CD8-positive, alpha-beta memory T cell (primary cell): ENCODE measurements at places on chromosomes 4 and X.

DNA sequence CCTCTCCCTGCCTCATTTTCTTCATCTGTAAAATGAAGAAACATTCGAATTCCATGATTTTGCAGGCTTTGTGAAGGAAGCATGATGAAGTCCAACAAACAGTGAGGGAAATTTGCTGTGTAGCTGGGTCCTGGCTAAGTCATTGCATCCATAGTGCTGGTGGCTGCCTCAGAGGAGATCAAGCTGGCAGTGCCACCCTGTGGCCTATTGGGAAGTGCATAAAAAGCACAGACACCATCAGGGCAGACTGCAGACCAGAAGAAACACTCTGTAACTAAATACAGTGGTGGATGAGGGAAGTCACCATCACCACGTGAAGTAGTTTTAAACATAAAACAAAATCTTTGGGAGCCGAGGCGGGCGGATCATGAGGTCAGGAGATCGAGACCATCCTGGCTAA, 40.7 kb upstream of the DDX3X start:
- no peak overlapping the region for H3K27ac ChIP-seq
- H3K4me1 ChIP-seq, result no peaks in the 10 kb centered on the region
- DNase-seq, result no peak
- H3K4me3 ChIP-seq, result no peak overlapping the region
- H3K27me3 ChIP-seq, result no peaks in the 10 kb centered on the region
- no peaks in the 10 kb centered on the region for H3K36me3 ChIP-seq

GRCh38 chrX:85905851-85906250, 141.5 kb downstream of the CHM start:
- H3K4me3 ChIP-seq, result no peak overlapping the region
- no peak for DNase-seq
- H3K27me3 ChIP-seq, result no peaks in the 10 kb centered on the region
- H3K36me3 ChIP-seq, result no peaks in the 10 kb centered on the region
- no peak overlapping the region for H3K27ac ChIP-seq

DNA sequence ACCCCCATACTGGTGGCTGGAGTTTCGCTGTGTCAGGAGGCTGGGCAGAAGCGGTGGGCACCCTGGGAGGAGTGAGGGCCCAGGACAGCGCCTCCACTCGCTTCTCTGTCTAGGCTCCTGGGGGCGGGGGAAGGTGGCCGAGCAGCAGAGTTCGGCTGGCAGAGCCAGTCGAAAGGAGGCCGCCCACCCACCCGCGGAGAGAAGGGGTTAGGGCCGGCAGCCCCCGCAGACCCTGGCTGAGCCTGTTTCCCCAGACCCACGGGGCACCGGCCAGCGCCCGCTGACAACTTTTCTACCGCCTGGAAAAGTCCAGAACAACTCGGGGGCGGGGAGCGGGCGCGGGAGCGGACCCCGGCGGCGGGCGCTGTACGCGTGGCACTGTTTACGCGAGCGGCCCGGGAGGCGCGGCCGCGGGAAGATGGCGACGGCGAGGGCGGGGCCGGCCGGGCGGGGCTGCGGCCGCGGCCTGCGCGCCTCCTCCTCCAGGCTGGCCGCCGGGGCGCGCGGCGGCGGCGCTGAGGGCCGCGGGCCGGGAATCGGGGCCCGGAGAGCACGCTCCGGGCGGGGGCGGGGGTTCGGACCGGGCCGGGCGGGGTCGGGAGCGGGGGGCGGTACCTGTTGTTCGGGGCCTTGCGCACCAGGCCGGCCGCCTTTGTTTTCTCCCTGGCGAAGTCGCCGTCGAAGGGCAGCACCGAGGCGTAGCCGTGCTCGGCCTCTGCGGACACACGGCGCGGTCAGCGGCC, 628 bp downstream of the MXD4 start:
- H3K27me3 ChIP-seq, result no peaks in the 10 kb centered on the region
- peak; percentile 63 for DNase-seq
- peak overlapping the region; percentile 58 for H3K4me3 ChIP-seq
- peak overlapping the region; percentile 79 for H3K27ac ChIP-seq

DNA sequence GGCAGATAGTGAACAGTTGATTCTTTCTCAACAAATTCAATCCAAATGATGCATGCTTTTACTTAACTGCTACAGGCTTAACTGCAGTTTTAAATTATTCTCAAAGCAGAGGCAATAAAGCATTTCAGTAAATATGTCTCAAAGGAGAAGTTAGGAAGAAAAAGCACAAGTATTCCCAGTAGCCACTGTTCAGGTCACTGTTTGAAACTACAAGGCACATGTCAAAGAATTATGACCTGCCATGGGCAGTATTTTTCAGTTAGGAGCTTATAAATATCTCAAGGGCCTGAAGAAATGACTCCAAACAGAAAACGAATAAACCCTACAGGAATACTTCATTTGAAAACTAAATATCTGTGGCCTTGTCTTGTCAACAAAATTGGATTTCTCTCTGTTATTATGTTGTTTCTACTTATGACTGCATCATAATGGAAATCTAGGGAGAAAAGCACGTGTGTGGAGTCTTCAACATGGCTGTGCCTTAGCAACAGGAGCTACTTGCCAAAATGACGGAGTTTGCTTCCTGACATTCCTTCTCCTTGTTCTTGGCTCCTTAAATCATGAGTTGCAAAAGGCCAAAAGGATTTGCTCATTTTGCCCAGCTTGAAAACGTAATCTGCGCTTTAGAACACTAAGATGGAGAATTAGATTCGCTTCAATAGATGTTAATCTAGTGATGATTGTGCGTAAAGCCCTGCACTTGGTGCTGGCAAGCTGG, 67.6 kb upstream of the GPR101 start:
- no peaks in the 10 kb centered on the region for H3K36me3 ChIP-seq
- no peak for DNase-seq
- H3K27ac ChIP-seq, result no peak overlapping the region
- H3K4me3 ChIP-seq, result no peak overlapping the region
- no peaks in the 10 kb centered on the region for H3K27me3 ChIP-seq

- H3K4me1 ChIP-seq, result no peaks in the 10 kb centered on the region
- no peak overlapping the region for H3K27ac ChIP-seq
- H3K36me3 ChIP-seq, result no peaks in the 10 kb centered on the region
- no peaks in the 10 kb centered on the region for H3K27me3 ChIP-seq
Observed at GRCh38 chr4:56410247-56411062, 23.2 kb upstream of the AASDH start.

DNA sequence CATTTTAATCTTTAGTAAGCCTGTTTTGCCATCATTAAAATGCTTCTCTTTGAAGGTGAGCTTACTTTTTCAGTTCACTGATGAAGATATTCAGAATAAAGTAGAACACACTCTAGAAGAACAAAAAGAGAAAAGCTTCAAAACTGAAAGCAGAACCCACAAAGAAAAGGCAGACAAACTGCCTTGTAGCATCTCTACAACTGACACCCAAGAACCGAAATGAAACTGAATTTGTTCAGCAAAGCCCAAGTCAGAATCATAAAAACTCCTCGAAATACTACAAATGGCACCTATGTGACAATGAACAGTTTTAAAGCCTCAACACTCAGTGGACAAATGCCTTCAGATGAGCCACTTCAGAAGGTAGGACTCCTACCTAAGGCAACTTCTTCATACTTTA, 83.6 kb downstream of the MAML3 start:
- peak overlapping the region; percentile 8 for H3K4me3 ChIP-seq
- no peaks in the 10 kb centered on the region for H3K27me3 ChIP-seq

GRCh38 chr4:4726051-4726450, 133.4 kb upstream of the MSX1 start:
- H3K36me3 ChIP-seq, result no peaks in the 10 kb centered on the region
- H3K27ac ChIP-seq, result no peak overlapping the region
- no peaks in the 10 kb centered on the region for H3K4me1 ChIP-seq
- H3K4me3 ChIP-seq, result no peak overlapping the region

GRCh38 chrX:15471028-15471427, 22.1 kb downstream of the PIR start:
- H3K27me3 ChIP-seq, result no peaks in the 10 kb centered on the region
- H3K36me3 ChIP-seq, result no peaks in the 10 kb centered on the region
- H3K27ac ChIP-seq, result no peak overlapping the region
- no peaks in the 10 kb centered on the region for H3K4me1 ChIP-seq
- H3K4me3 ChIP-seq, result no peak overlapping the region

DNA sequence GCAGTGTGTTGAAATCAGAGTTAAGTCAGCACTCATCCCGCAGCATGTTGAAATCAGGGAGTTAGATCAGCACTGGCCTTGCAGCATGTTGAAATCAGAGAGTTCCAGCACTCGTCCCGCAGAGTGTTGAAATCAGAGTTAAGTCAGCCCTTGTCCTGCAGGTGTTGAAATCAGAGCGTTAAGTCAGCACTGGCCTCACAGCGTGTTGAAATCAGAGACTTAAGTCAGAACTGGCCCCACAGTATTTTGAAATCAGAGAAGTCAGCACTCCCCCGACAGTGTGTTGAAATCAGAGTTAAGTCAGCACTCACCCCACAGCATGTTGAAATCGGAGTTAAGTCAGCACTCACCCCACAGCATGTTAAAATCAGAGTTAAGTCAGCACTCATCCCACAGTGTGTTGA, 10.9 kb upstream of the UVSSA start:
- H3K27ac ChIP-seq, result no peak overlapping the region
- H3K4me3 ChIP-seq, result no peak overlapping the region
- H3K36me3 ChIP-seq, result peaks cover 40% of the 10 kb centered on the region
- H3K4me1 ChIP-seq, result peaks cover 12% of the 10 kb centered on the region

DNA sequence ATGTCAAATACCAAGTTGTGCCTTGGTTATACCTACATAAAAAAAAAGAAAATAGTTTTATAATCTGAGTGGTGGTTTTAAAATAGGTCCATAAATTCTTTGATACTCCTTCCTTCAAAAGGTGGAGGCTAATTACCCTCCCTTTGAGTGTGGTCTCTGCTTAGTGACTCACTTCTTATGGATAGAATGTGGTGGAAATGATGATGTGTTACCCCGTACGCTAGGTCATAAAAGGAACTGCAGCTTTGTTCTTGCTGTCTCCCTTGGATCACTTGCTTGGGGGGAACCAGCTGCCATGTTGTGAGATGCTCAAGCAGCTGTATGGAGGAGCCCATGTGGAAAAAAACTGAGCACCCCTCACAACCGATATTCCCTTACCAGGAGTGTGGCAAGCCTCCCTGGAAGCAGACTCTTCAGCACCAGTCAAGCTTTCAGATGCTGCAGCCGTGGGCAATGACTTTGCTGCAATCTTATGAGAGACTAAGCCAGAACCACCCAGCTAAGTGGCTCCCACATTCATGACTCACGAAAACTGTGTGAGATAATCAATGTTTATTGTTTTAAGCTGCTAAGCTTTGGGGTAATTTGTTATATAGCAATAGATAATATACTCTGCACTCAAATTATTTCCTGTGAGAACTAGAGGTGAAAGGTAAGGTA, 195.0 kb upstream of the GATB start:
- H3K36me3 ChIP-seq, result no peaks in the 10 kb centered on the region
- no peak overlapping the region for H3K27ac ChIP-seq
- no peak overlapping the region for H3K4me3 ChIP-seq
- no peaks in the 10 kb centered on the region for H3K4me1 ChIP-seq

GRCh38 chrX:131783555-131784308, 239.4 kb upstream of the STK26 start:
- H3K4me1 ChIP-seq, result no peaks in the 10 kb centered on the region
- H3K36me3 ChIP-seq, result no peaks in the 10 kb centered on the region
- no peak overlapping the region for H3K27ac ChIP-seq

DNA sequence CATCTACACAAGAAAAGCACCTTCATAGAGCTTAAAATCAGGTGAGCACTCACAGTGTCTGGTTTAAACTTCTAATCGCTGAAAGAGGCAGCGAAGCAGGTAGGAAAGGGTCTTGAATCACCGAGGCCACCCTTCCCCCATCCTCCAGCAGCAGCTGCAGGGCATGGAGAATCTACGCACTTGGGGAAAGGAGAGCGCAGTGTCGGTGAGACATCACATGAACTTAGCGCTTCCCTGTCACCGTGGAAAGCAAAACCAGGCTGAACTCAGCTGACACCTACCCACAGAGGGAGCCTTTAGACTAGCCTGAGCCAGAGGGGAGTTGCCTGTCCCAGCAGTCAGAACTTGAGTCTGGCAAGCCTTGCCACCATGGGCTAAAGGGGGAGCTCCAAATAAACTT, 197.2 kb upstream of the ZFP42 start:
- no peaks in the 10 kb centered on the region for H3K27me3 ChIP-seq
- H3K36me3 ChIP-seq, result no peaks in the 10 kb centered on the region
- H3K4me1 ChIP-seq, result no peaks in the 10 kb centered on the region
- H3K4me3 ChIP-seq, result no peak overlapping the region
